ENCODE measurements at places on chromosomes 16 and 17. TPM values are rescaled to one million over a fixed set of nuclear protein-coding genes. Genes with fewer than 3 reads are reported as not detected.

The RND2 gene
- 0.37 TPM for polyA plus RNA-seq

The C1QL1 gene
- polyA plus RNA-seq: 8.5 TPM

The SRCIN1 gene
- polyA plus RNA-seq: 3.4 TPM

The TRIM47 gene
- polyA plus RNA-seq: 46.6 TPM
